ENCODE measurements at places on chromosomes 1 and 21. TPM values are rescaled to one million over a fixed set of nuclear protein-coding genes. Genes with fewer than 3 reads are reported as not detected.

- DNase-seq: no peak
Observed at GRCh38 chr1:160731990-160732389, 7.1 kb upstream of the SLAMF7 start.

GRCh38 chr1:227941509-227942020, 6.2 kb downstream of the WNT9A start:
- DNase-seq: no peak

- DNase-seq: no peak
Observed at GRCh38 chr1:156001662-156002171, 19.0 kb downstream of the SSR2 start.

- no peak for DNase-seq
Observed at GRCh38 chr1:112778137-112778536, 63.0 kb upstream of the PPM1J start.

- DNase-seq: no peak
Observed at GRCh38 chr21:40457741-40458140, 389.2 kb downstream of the DSCAM start.

- peak; percentile 5 for DNase-seq
Observed at GRCh38 chr1:182217071-182217470, 155.6 kb upstream of the ZNF648 start.

DNA sequence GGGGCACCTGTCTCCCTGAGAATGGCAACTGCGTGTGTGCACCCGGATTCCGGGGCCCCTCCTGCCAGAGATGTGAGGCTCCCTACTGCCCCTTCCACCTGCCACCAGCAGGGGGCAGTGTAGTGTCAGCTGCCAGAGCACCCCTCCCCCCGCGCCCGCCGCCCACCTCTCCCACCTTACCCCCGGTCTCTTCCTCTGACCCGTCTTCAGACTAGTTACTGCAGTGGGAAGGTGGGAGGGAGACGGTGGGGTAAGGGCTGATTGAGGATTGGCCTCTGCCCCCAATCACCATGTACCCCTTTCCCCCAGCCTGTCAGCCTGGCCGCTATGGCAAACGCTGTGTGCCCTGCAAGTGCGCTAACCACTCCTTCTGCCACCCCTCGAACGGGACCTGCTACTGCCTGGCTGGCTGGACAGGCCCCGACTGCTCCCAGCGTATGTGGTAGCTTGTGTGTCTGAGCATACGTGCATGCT, 10.1 kb upstream of the LRRC71 start:
- no peak for DNase-seq

DNA sequence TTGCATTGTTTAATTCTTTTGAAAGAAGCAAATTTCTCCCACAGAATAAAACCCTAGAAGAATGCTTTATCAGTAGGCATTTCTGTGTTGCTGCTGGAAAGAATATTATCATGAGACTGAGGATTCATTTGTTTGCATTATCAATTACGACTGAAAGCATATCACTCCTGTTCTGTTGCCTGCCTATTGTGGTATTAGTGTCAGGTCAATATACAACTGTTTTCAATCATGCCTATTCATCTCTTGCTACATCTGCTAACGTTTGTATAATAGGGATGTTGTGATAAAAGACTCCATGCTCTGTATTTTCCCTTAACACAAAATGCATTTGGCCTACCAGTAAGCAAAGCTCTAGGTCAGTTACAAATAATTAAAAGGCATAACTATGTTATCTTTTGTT, 221.5 kb downstream of the PTPRC start:
- DNase-seq: no peak

DNA sequence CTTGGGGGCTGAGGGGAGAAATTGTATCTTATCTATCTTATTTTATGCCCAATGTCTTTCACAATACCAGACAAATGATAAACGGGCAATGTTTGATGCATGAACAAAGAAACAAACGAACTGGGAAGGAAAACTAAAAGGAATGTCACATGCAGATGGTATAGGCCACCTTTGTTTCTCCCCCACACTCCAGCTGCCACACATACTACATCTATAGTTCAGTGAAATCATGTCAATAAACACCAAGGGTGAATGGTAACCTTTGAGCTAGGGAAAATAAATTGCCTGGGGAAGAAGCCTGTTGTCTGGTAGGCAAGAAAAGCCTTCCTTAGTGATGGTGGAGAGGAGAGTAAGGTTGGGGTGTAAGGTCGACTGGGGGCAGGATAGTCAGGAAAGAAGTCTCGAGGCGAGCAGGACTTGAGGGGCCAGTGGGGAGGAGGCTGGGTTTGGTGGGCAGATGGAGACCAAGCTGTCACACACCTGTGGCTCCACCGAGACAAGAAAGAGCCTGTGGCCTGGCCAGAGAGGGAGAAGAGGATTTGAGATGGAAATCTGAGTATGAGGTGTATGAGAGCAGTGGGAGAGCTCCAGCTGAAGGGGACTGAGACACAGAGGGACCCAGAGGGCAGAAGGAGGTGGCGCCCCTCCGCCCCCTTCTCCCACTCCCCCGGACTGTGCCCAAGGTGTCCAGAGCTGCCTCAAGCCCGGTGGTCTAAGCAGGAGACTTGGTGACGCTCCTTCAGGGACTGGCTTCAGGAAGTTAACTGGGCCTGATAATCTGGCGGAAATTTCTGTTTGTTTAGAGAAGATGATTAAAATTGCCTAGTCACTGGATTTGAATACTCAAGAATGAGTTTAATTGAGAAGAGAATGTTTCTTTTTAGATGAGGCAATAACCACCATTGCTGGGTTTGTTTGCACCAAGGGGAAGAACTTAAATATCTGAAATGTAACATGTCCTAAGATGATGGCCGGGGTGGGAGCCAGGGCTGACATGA, 37.3 kb downstream of the ATF3 start:
- DNase-seq: no peak

GRCh38 chr1:39102537-39103327, 76.6 kb downstream of the NDUFS5 start:
- peak; percentile 83 for DNase-seq

DNA sequence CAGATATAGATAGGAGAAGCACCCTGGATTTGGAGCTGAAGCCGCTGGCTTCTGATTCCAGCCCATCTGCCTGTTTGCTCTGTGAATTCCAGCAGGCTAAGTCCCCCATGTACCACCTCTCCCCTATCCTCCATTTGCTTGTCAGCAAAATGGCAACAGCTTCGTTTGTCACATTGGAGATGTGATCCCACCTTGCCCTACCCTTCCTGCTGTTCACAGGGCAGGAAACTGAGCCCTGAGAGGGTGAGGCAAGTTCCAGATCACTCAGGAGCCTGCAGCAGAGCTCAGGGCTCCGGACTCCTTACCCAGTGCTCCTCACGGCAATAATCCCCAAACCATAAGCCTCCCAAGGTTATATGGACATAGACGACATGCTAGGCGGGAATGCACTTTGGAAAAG, 14.9 kb downstream of the SLC2A1 start:
- DNase-seq: no peak

DNA sequence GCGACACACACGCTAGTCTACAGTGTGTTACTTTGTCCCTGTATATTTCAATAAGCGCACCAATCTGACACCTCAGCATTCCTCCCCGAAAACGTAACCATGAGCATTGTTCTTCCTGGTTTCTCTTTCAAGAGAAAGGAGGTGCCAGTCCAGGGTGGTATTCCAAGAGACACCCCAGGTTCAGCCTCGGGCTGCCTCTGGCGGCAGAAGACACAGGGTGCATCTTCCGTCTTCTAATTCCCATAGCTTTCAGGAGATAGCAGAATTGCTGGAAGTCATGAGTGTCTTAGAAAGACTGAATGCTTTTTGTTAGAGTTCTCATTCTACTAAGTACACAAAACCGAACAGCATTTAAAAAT, 15.9 kb upstream of the RGS8 start:
- DNase-seq: no peak

GRCh38 chr1:161953256-161953920, 70.3 kb downstream of the OLFML2B start:
- DNase-seq: no peak

REN gene
- total RNA-seq: 0.54 TPM

PHF13 gene
- total RNA-seq: 7.3 TPM

ASAP3 gene
- 18.6 TPM for total RNA-seq

CRYAA gene
- not detected for total RNA-seq

SAMSN1 gene
- total RNA-seq: not detected

COL11A1 gene
- 10.0 TPM for total RNA-seq

All from IMR-90 (cell line).